ENCODE measurements at places on chromosomes 6 and 20.
A peak's percentile ranks its signal among the peaks of the same experiment; 100 is the strongest.

- DNase-seq: peak; percentile 21
Observed at GRCh38 chr6:25085756-25086155, 150.0 kb upstream of the RIPOR2 start.

DNA sequence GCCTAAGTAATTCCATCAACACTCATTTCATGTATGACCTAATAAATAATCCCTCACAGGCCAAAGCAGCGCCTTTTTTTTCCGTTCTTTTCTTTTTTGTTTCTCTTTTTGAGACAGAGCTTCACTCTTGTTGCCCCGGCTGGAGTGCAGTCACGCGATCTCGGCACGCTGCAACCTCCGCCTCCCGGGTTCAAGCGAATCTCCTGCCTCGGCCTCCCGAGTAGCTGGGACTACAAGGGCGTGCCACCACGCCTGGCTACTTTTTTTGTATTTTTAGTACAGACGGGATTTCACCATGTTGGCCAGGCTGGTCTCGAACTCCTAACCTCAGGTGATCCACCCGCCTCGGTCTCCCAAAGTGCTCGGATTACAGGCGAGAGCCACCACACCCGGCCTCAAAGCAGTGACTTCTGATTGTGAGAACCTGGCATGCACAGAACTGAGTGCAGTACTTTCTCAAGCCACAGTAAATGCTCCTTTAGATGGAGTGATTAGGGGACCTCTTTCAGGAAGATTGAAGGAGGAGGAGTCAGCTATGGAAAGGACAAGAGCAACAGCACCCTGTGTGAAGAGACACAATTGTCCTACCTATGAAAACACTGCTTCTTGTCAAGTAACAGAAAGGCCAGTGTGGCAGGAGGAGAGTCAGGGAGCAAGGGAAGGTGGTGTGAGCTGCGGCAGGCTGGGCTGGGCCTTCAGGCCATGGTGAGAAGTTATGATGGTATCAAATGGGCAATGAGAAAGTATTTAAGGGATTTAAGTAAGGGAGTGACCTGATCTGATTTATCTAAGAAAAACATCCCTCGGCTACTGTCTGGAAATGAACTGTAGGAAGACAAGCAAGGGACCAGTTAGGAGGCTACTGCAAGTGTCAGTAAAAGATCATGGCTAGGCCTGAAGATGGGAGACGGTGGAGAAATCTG lies 1.7 kb upstream of the SCAF8 start:
- DNase-seq: no peak

DNA sequence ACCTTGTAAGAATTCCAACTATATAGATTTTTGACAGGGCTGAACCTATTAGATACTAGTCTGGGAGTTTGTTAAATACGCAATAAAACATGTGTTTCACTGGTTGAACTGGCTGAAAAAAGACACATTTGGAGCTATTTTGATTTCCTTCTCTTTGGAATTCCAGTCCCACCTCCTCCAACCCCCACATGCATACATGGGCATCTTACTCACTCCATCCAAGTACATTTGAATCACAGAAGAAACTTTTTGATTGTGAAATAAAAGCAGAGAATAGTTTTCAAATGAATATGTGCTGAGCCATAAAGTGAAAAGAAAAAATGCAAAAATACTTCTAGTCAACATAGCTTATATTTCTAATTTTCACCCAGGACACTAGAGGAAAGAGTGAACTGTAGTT lies 33.9 kb upstream of the STXBP5 start:
- DNase-seq: no peak

GRCh38 chr6:130027948-130028347 lies 9.6 kb downstream of the L3MBTL3 start:
- peak; percentile 36 for DNase-seq

DNA sequence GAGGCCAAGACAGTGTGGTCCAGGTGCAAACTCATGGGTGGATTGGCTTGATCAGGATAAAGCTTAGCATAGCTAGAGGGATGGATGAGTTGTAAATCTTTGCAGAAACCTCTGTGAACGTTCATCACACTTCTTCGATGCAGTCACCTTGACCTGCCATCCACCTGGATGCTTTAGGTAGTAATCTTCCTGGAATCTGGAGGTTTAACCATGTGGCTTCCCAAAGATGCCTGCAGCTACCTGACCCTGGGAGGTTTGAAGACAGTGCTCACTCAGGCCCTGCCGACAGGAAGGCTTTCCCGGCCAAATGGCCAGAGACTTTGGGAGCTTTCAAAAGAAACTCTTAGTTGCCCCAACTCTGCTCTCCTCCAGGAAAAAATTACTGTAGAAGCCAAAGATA lies 55.4 kb upstream of the ERVFRD-1 start:
- no peak for DNase-seq

DNA sequence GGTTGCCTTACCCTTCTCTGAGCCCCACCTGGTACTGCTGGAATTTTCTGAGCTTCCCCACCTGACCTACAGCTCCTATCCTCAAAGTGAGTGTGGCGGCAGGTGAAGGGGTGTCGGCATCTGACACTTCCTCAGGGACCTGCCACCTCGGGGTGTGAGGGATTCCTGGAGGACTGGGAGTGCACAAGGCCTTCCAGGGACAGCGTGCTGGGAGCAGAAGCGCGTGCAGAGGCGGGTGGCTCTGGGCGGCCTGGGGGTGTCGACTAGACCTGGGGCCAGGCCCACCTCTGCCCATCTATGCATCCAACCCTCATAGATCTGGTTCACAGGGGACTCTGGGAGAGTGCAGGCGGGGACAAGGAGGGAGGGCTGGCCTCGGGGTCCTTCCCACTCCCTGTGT lies 7.8 kb downstream of the DLGAP4 start:
- DNase-seq: no peak

- DNase-seq: no peak
Observed at GRCh38 chr6:151121900-151122299, 117.9 kb upstream of the AKAP12 start.

- DNase-seq: no peak
Observed at GRCh38 chr20:48536206-48536605, 291.6 kb downstream of the PREX1 start.

- DNase-seq: peak; percentile 50
Observed at GRCh38 chr6:35247642-35248231, 11.8 kb upstream of the ZNF76 start.

- DNase-seq: no peak
Observed at GRCh38 chr6:114169763-114170162, 173.1 kb downstream of the HS3ST5 start.
